Left ventricle myocardium inferior (tissue), 1 donor: ENCODE measurements at places on chromosomes 5 and 9.

DNA sequence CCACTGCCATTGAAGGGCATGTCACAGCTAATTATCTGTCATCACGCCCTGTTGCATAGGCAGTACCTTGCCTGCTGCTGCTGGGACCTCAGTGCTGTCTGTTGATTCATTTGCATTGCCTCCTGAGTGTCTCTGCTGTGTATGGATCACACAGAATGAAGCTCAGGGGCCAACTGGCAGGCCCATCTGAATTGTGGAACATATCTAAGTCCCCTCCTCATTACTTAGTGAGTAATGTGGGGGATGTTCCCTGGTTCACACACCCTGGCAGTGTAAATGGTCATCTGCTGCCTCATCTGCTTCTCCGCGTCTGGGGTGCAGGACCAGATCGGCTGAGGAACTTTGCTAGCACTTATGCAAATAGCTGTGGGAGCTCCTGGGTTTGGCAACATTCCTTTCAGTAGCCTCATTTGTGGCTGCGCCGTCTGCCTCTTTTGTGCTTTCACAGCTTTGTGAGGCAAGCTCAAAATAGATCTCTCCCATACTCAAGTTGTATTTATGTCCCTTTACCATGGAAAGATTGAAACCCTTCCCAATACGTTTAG is 25.4 kb downstream of the TYRP1 start:
- DNase-seq, result no peak

- peak; percentile 47 for DNase-seq
Measured at GRCh38 chr9:16213781-16214515, 656.5 kb downstream of the BNC2 start.

DNA sequence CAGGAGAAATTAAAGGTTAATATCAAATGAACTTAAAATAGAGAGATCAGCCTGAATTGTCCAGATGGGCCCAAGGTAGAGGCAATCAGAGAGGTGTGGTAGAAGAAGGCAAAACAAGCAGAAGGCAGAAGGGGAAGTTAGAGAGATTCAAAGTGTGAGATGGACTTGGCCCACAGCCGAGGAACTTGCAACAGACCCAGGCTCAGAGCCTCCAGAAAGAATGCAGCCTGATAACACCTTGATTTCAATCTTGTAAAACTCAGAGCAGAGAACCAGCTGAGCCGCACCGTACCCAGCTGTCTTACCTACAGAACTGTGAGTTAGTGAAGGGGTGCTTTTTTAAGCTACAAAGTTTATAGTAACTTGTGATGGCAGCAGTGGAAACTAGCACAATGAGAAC is 190.9 kb downstream of the RFK start:
- DNase-seq, result no peak

DNA sequence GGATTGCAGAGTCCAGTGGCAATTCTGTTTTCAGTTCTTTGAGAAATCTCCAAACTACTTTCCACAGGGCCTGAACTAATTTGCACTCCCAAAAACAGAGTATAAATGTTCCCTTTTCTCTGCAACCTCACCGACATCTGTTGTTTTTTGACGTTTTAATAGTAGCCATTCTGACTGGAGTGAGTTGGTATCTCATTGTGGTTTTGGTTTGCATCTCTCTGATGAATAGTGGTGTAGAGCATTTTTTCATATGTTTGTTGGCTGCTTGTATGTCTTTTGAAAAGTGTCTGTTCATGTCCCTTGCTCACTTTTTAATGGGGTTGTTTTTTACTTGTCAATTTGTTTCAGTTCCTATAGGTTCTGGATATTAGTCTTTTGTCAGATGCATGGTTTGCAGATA is 72.6 kb downstream of the PALM2AKAP2 start:
- no peak for DNase-seq

- peak; percentile 34 for DNase-seq
Measured at GRCh38 chr5:149299451-149300054, 27.9 kb downstream of the AFAP1L1 start.

DNA sequence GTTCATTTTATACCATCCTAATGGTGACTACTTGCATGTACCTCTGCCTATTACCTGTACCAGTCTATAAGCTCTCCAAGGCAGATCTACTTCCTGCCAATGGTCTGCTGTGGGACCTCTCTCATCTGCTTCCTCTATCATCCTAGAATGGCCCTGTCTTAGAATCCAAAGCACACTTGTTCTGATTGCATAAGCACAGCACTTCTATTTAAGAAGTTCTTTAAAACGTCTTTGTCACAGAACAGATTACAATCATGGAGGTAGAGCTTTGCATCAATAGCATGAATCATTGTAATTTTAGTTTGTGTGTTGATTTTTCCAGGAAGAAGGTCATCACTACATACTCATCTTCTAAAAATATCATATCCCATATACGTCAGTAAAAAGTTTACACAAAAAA is 131.8 kb upstream of the ACOT12 start:
- no peak for DNase-seq

- no peak for DNase-seq
Measured at GRCh38 chr5:31218978-31219377, 25.5 kb downstream of the CDH6 start.
